ENCODE measurements at places on chromosomes 12 and 14.
A peak's percentile ranks its signal among the peaks of the same experiment; 100 is the strongest.

- DNase-seq = no peak
These were observed 5.9 kb downstream of the DHRS2 start for GRCh38 chr14:23641915-23642588.

GRCh38 chr14:100618318-100618693 is 31.1 kb upstream of the BEGAIN start:
- DNase-seq = no peak

DNA sequence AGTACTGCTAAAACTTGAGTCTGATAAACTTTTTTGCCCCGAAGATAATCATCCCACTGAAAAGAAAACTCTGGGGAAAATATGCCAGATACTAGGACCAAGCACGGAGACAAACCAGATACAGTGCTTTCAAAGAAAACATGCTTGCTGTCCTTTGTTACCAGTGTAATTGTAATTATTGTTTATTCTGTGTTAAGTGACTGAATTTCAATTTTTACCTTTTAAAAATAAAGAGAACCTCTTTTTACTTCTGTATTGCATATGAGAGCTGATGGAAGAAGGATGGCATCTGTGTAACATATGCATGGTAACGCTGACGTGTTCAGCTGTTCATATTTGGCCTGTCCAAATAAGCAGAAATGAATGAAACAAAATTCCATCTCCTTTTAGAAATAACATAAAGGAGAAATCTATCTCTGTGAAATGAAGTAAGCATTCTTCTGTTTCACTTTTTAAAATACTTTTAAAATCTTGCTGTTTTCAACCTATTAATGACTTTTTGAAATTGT is 22.5 kb downstream of the SLC35E3 start:
- no peak for DNase-seq

DNA sequence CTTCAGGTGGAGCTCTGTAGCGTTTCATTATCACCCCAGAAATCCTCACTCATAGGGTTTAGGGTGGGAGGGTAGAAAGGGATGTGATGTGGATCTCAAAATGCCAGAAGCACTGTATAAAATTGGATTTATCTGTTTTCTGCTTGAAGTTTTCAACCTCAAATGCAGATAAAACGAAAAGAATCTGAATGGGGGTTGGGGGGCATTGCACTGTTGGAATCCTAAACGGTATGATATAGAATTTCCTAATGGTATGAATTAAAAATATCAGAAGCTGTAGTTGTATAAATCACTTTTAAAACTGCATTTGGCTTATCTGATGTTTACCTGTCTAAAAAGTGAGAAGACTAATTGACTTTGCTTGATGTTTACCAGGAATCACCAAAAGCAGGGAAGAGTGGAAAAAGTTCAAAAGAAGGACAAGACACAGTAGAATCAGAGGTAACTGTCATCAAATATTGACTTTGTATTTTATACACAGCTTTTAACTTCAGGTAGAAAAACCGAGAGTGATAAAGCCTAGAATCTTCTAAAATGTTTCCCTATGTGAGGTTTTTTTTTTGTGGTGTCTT is 1.1 kb downstream of the PPP2R5C start:
- no peak for DNase-seq

GRCh38 chr12:102376181-102376747 is 104.1 kb downstream of the IGF1 start:
- DNase-seq = peak; percentile 1
